ENCODE measurements at places on chromosomes 3 and 15.
A peak's percentile ranks its signal among the peaks of the same experiment; 100 is the strongest.

DNA sequence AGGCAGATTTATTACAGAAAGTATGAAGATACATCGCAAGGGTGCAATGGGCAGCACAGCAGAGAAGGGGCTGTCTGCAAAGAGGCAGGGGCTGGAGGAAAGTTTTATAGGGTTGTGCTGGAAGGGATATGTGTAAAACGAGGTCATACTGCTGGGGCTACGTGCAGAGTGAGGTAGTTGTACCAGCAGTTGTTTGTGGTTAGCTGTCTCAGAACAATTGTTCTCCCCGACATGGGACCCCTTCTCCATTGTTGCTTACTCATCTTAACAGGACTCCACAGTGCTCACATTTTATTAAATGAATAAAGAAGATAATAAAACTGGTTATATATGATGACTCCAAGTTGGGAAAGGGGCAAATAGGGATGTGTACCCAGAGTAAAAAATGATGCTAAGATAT is 49.4 kb downstream of the GTPBP8 start:
- DNase-seq = no peak

GRCh38 chr3:149501524-149501923 is 27.0 kb downstream of the TM4SF4 start:
- DNase-seq = no peak

GRCh38 chr3:52068730-52069129 is 12.4 kb upstream of the DUSP7 start:
- DNase-seq = no peak

- DNase-seq = no peak
Measured at GRCh38 chr15:73298522-73299245, 70.1 kb downstream of the HCN4 start.

DNA sequence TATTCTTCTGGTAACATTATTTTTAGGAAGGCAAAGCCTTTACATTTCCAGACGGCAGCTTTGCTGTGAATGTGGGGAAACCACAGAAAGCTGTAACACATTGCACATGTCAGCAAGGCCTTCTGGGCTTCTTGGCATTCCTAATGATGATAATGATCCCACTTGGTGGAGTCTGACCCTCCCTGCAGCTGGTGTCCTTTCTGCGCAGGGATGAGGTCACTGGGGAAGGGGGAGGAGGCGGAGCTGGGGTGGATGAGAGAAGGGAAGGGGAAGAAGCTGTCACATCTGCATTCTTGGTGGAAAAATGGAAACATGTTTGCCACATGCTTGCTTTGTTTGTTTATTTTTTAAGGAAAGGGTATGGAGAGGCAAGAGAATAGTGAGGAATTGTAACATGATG is 68.6 kb downstream of the FILIP1L start:
- peak; percentile 84 for DNase-seq

GRCh38 chr3:16329036-16329825 is 64.2 kb downstream of the OXNAD1 start:
- DNase-seq = no peak

DNA sequence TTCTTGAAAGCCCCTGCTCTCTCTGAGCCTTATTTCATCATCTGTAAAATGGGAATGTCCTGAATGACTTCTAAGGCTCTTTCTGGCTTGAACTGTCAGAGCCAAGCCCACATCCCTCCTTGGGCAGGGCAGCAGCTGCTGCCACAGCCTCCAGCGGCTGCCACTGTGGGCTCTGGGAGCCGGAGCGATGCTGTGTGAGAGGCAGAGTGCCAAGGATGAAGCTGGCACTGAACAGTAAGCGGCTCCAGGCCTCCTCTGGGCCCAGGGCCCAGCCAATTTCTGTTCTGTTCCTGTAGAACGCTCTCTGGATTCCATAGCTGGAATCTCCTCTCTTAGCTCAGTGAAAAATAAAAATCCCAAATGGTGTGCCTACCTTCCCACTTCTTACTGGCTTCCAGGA is 4.4 kb downstream of the CPLX3 start:
- DNase-seq = no peak

GRCh38 chr3:195180490-195181112 is 90.4 kb downstream of the XXYLT1 start:
- no peak for DNase-seq

DNA sequence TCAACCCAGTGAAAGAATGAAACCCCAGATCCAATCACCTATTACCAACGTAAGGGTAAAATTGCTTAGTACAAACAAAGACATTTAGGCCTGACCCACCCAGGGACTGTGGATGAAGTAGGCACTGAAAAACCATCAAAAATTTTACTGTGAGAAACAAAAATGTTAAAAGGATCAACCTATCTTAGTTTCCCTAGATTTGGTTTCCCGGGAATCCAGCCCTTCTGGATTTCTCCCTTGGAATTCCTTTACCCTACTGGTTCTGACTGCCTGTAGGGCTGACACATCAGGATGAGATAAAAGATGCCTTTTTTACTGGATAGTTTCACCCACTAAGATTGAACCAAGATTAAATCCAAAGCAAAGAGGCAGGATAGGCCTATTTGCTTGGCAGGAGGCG is 102.7 kb downstream of the SCAPER start:
- DNase-seq = no peak

DNA sequence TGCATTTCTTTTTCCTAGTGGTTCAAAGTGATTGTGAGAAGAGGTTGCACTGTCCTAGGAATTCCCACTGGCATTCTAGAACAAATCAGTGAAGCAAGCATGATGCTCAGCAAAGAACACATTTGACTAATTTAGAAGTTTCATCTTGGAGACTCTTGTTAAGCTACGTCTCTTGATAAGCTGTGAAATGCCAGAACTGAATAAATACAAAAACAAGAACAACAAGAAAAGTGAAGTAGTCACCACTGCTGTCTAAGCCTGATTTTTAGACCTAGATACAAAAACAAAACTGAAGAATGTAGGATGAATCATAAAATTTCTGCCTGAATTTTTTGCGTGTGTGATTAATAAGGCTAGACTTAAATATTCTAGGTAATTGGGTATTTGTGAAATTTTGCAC is 1162.4 kb downstream of the TUSC7 start:
- DNase-seq = no peak

GRCh38 chr15:66027268-66027805 is 158.0 kb downstream of the RAB11A start:
- DNase-seq = no peak

DNA sequence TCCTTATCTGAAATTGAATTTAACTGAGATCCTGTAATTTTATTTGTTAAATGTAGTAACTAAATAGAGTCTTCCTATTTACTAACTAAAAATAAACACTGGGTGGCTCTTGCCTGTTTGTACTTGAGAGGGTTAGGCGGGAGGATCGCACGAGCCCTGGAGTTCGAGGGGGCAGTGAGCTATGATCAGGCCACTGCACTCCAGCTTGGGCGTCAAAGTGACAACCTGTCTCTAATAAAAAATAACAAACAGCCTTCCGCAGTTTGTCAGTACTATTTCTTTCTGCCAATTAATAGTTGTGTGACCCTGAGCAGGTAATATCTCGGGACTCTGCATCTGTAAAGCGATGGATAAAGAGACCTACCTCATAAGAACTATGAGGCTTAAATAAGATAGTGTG is 768 bp upstream of the PDE12 start:
- no peak for DNase-seq

- no peak for DNase-seq
Measured at GRCh38 chr3:69389520-69390248, 3.8 kb upstream of the FRMD4B start.

GRCh38 chr3:136840252-136840651 is 21.3 kb downstream of the SLC35G2 start:
- DNase-seq = no peak

DNA sequence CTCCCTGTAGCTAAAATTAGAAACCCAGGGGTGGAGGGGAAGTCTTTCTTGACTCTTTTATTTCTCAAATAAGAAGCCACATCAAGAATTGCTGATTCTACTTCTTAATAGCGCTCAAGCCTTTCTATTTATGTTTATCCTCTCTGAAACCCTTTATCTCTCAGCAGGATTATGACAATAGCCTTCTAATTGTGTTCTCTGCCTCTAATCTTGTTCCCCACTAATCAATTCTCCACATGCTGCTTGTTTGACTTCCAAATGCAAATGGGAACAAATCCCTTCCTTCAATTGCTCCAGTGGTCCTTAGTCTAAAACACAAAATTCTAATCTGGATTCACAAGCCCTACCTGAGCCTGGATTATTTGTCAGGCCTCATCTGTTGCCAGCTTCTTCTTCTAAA is 43.7 kb upstream of the CFAP20DC start:
- DNase-seq = no peak

DNA sequence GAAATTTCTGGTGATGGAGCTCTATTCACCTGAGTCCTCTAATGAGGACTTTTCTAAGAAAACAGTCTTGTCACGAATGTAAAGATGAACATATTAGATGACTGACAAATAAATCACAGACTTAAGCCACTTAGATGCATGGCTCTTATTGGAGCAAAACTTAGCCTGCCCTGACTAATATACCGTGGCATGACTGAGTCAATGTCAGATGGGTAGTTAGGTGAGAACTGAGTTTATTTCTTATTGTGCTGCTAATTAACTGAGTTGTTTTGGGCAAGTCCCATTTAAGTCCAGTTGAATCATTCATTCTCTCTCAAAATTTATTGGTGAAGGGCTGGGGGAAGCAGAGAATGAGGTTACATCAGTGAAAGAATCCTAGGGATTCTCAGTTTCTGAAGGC is 459.8 kb downstream of the MCTP2 start:
- no peak for DNase-seq

DNA sequence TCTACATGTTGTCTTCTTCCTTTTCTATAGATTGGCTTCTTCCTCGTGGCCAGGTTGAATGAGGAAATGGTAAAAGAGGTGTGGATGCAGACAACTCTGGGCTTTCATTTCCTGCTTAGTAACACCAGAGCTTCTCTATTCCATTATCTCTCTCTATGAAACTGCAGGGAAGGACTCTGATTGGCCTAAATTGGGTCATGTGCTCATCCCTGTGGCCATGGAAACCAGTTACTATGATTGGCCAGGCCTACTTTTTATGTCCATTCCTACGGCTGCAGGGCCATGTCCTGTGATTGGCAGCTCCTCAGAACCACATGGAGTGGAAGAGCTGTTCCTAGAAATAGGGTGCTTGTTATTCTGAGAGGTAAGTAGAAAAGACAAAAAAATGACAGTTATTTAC is 486.9 kb upstream of the ADAMTS9 start:
- DNase-seq = no peak

DNA sequence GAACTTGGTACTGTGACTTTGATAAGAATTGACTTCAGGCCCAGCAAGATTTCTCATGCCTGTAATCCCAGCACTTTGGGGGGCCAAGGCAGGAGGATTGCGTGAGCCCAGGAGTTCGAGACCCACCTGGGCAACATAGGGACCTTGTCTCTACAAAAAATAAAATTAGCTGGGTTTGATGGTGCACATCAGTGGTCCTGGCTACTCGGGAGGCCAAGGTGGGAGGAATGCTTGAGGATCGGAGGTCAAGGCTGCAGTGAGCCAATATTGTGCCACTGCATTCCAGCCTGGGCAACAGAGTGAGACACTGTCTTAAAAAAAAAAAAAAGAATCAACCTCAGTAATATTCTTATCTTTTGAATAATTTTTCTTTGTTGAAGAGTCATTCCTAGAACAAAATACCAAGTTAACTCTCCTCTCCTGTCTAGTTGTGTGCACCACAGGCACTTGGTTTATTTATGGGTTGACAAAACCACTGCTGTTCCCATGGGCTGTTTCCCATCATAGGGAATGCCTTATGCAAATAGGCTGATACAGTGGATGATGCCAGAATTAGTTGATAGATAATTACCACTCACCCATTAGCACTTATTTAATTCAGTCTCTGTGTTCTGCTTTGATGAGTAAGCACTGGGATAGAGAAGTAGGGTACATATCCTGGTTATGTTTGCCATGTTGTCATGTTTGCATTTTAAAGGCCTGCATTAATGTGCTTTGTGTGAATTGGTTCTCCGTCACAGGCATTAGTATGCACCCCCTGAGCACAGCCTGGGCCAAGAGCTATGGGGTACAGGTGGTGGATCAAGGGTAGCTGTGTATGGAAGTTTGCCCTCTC is 32.9 kb downstream of the TRAK1 start:
- no peak for DNase-seq

DNA sequence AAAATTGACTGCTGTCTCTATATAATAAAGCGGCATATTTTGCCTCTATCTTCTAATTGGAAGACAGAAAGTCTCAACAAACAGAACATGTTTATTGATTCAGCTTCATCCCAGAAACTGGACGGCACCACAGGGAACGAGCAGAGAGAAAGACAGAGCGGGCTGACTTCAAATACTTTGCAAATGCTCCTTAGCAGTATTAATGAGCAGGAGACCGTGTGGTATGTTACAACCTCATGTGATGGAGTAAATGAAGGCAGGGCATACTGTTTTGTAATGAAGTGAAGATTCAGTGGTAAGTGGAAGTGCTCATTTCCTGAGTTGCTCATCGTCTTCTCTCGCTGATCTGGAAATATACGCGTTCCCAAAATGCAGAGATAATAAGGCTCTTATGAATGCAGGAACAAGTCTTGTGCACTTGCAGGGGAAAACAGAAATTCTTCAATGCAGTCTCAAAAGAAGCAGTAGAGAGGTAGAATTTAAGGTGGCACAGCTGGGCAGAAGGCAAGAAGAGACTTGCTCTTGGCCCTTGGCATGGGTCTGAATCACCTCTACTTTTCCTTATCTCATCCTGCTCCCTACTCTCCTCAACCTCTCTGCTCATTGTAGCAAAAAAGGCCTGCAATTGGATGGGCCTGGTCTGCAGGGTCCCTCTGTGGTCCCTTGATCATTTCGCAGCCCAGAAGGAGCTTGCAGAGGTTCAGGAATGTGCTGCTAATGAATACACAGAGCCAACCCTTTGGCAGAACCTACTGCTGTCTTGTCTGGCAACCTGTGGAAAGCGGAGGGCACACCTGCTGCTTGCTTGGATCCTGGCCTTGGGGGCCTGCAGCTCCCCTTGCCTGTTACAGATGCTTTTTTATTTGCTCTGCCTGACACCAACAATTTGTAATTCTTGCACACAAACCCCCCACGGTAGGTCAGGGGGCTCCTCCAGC is 604.9 kb upstream of the CFAP20DC start:
- no peak for DNase-seq

GRCh38 chr3:114899186-114899931 is 247.7 kb downstream of the ZBTB20 start:
- DNase-seq = no peak

DNA sequence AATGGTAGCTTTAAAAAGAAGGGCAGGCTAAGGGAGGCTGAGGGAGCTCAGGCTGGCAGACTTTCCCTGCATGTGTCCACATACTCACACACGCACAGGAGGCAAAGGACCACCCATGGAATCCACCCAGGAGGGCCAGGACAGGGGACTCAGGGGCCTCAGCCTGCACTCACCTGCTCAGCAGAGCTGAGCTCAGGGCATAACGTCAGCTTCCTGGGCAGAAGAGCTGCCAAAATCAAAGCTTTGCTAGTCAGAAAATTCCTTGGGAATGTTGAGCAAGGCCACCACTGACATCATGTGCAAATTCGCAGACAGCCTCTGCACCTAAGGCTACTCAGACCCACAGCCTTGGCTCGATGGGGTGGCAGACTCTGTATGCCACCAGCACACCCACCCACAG is 16.4 kb upstream of the ALAS1 start:
- DNase-seq = no peak

DNA sequence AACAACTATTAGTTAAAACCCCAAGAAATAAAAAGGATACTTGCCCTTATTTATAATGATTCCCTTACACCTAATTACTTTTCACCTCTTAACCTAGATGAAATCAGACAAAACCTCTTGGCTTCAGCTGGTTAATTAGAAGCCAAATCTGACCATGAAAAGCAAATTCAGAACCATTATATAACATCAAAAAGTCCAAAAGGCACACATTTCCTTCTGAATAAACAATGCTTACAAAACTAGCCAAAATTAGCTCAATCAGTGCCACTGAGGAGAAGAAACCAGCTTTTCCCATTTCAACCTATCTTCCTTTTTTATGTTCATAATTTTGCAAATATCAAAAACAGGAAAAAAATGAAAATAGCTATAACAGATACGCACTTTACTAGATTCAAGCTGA is 3.2 kb downstream of the EHHADH start:
- no peak for DNase-seq

Measured in suprapubic skin (tissue), 4 donors.